ENCODE measurements at places on chromosomes 16 and 17.

DNA sequence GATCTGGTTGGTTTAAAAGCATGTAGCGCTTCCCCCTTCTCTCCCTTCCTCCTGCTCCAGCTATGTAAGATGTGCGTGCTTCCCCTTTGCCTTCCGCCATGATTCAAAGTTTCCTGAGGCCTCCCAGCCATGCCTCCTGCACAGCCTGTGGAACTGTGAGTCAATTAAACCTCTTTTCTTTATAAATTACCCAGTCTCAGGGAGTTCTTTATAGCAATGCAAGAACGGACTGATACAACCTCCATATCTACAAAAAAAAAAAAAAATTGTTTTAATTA, 16.6 kb upstream of the PDXDC1 start:
- no peak for DNase-seq

DNA sequence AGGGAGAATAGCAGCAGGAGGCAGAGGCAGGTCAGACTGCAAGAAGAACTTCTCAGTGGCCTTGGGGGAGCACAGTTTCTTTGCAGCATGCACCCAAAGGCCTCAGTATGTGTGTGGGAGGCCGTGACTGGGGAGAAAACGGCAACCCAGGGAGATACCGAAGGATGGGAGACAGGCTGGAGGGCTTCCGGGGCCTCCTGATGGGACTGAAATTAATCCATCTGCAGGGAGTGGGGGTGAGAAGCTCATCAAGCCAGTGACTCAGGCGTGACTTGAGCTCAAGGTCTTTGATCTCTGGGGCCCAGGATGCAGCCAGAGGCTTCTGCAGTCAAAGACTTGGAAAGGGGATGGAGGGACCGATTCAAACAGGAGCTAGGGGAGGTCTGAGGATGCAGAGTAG, 5.1 kb upstream of the C17orf113 start:
- no peak for DNase-seq

GRCh38 chr17:55546991-55547664, 35.9 kb upstream of the SMIM36 start:
- no peak for DNase-seq

DNA sequence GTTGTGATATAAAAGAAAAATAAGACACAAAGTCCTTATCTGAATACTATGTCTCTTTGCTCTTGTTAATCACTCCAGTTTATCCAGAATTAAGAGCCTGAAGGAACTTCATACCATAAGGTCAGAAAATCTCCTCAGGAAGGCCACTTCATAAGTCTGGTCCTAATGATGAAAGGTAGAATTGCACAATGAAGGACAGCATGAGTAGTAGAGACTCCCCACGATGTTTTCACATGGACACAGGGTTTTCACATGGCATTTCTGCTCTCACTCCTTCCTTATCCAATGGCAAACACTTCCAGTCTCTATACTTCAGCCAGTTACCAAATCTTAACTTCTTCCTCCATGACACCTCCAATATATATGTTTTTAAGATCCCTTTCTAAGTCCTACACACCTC, 10.2 kb upstream of the C17orf78 start:
- no peak for DNase-seq

GRCh38 chr16:80989801-80990200, 16.9 kb downstream of the CMC2 start:
- no peak for DNase-seq

DNA sequence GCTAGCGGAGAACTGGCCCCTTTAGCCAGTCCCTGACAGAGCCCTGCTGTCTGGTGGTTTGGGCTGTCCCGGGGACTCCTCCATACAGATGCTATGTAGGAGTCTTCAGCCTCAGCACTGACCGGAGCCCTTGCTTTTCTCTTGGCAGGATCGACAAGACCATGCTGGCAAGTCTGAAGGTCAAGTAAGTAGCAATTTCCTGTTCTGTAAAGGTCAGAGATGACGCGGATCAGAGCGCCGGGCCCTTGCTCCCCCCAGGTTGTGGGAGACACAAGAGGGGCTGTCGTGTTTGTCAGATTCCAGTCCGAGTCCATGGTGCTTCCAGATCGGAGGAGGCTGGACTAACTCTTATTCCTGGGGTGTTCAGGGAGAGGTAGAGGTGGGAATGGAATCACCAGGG, 4.1 kb downstream of the RAP1GAP2 start:
- no peak for DNase-seq

DNA sequence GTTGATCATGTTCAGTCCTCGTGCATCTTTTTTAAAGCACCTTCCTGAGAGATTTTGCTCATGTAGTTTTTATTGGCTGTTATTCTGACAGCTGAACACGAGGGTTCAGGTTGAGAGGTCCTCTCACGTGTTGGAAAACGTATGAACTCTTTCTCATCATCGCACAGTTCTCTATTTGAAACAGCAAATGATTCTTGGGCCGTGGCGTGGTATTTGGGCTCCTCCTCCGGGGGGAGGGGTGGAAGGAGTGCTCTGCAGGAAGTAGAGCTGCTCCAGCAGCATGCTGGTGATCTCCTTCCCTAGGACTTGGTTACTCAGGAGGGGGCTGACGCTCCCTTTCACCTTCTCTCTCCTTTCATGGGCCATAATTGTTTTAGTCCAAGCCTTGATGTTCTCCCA, 70.4 kb downstream of the KSR1 start:
- DNase-seq = no peak

Measured in NCI-H1417 treated with DMSO at 0.1 percent for 48 hours (cell line).